ENCODE measurements at places on chromosomes 5 and 9.

- DNase-seq, result no peak
Measured at GRCh38 chr5:1048861-1049838, 40.5 kb downstream of the NKD2 start.

DNA sequence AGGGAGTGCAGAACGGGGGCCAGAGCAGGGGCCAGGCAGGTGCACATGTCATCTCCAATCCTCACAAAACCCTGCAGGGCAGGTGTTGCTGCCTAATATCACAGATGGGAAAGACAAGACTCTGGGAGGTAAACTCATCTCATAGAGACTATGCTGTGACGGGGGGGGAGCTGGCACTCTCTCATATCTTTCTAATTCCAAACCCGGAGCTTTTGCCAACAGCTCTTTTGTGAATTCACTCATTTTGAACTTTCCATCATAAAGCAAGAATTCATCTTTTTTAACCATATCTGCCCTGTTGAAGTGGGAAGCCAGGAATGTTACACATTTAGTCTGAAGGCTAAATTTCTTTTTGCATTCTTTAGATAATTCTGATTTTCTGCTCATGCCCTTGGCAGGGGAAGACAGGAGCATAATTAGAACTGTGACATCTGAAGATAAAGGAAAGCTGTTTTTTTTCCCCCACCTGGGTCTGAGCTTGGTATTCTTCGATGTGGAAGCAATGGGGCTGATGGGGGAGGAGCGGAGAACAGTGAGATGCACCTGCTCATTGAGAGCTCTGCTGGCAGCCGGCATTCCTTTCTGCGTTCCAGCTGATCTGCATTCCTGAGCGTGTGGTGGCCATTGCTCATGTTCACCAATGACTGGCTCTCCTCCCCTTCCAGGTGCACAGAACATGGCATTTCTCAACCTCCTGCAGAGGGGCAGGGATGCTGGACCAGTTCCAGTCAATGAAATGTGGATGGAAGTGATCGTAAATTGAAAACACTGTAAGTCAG is 159.2 kb downstream of the NSG2 start:
- no peak for DNase-seq

DNA sequence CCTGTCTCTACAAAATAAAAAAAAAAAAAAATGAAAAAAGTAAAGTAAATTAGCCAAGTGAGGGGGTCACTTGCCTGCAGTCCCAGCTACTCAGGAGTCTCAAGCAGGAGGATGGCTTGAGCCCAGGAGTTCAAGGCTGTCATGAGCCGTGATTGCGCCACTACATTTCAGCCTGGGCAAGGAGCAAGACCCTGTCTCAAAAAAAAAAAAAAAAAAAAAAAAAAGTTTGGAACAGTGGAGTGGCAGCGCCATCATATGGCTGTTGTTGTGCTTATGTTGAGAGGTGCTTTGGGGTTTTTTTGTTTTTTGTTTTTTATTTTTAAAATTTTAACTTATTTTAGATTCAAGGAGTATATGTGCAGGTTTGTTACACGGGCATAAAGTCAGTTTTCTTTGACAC is 3.6 kb downstream of the BRIX1 start:
- DNase-seq, result no peak

- no peak for DNase-seq
Measured at GRCh38 chr9:106502930-106503329, 360.0 kb upstream of the ZNF462 start.

DNA sequence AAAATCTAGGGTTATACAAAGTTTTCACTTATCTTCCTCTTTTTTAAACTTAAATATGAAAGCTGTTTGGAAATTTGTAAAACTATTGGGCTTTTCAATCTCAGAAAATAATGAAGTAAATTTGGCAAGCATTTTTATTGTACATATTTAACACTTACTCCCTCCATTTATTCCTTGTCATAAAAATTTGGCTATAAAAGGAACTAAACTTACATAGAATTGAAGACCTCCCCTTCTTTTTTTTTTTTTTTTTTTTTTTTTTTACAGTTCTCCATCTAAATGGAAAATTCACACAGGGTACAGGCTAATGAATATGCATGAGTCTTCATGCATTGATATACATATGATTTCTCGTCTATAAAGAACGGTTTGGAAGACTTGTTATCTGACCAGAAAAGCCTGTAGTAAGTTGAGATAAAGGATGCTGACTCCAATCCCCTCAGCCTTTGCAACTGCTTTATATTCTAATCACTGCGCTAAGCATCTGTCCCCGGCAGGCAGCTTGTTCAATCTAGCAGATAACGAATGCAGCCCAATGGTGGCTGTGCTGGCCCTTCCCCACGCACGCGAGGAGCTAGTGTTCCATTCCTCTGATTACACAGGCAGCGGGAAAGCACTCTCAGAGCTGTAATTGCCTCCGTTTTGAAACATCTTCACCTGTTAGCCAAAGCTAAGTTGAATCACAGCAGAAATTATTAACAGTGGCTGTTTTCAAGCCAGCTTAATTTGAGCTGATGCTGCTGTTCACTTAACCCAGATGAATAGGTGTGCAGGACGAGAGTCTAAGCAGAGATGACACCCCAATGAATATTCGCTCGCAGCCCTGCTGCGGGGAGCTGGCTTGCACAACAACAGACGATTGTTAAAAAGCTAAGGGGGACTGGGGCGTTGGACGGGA is 453.8 kb upstream of the ZNF608 start:
- peak; percentile 39 for DNase-seq

DNA sequence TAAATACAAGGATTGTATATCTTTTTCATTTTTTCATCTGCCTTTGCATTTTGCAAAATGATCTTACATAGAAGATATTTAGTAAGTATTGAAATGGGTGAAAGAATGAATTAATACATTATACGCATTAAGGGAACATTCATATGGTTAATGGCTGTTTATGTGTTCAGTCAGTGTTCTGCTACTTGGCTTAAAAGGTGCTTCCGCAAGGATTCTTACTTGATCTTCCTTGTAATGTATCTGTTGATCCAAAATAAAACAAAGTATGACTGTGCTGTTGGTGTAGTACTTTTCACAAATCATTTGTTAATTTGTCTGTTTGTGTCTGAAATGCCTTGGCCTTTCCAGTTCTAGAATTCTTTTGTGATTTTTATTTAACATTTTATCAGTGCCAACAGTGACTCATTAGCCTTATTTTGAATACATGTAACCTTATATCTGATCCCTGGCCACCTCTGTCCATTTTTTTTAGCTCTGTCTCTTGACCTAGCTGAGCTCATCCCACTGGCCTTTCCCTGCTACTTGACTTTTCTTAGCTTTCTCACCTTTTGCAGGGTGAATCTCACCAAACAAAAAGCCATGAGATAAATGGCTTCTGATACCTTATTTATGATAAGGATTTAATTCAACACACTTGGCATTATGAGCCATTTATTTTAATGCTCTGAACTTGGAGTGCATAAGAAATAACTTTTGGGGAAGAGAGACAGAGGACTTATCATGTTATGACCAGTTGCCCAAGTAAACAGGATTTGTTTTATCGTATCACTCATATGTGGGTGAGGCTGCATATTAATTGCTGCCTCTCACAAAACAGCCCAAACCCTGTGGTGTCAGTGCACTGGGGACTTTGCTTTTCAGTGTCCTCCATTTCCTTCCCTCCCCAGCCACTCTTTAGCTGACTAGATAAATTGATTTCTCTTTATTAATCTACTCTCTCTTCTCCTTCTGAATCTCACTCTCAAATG is 340.3 kb downstream of the KDM4C start:
- no peak for DNase-seq

DNA sequence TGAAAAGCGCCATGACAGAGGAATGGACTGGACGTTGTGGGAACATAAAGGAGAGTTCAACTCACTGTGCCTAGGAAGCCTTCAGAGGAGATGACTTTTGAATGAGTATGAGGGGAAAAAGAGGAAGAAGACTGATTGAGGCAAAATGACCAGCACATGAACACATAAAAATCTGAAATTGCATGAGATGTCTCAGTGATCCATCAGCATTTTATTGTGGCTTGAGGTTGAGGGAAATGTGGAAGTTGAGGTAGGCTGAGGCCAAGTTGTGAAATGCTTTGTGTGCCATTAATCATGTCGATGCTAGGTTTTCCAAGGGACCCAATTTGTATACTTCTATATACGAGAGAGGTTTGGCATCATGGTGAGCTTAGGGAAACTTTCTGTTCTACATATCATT is 140.9 kb upstream of the TLX3 start:
- no peak for DNase-seq

DNA sequence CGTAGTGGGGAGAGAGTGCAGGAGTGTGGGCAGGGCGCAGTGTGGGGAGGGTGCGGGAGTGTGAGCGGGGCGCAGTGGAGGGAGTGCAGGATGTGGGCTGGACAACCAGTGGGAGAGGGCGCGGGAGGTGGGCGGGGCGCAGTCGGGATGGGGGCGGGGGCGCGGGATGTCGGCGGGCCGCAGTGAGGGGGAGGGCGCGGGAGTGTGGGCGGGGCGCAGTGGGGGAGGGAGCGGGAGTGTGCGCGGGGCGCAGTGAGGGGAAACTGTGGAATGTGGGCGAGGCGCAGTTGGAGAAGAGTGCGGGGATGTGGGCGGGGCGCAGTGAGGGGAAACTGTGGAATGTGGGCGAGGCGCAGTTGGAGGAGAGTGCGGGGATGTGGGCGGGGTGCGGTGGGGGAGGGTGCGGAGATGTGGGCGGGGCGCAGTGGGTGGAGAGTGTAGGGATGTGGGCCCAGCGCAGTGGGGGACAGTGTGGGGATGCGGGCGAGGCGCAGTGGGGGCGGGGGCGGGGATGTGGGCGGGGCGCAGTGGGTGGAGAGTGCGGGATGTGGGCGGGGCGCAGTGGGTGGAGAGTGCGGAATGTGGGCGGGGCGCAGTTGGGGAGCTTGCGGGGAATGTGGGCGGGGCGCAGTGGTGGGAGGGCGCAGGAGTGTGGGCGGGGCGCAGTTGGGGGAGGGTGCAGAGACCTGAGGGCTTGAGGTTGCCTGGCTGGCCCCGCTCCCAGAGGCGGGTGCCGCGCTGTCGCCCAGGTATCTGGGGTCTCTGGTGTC is at the start of gene NXNL2:
NXNL2 (plus strand) TSS at position 723 of the 770 bp plus-strand sequence. CDS start 257 bp downstream, outside the sequence.
- no peak for DNase-seq

- no peak for DNase-seq
Measured at GRCh38 chr9:110990481-110990880, 47.8 kb downstream of the LPAR1 start.

- DNase-seq, result no peak
Measured at GRCh38 chr9:123365881-123366528, 10.0 kb downstream of the CRB2 start.

- no peak for DNase-seq
Measured at GRCh38 chr5:155017610-155018009, 4.1 kb downstream of the KIF4B start.

DNA sequence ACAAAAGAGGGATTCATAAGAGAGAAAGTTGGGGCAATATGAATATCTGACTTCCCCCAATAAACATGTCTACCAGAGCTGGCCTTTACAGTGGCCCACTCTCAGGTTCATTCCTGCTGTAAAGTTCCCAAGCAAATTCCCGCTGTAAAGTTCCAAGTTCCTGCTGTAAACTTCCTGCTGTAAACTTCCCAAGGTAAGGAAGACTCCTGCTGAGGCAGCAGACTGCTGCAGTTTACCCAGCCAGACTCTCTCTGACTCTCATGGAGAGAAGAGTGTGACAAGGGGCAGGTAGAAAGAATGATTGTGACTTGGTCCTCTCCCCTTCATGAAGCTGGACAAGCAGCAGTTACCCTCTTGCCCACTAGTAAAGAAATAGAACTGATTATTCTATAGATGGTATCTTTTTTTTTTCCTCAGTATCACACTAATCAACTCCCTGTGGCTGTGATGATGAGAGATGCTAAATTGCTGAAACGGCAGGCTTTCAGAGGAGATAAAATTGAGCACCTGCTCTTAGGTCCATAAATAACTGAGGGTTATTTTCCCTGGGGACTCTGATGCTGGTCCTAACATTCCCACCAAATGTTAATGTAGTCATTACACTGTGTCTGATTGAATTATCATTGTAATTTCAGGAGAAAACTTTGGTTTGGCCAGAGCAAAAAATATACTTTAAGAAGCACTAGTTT is 220.4 kb downstream of the PARP8 start:
- DNase-seq, result peak; percentile 15

DNA sequence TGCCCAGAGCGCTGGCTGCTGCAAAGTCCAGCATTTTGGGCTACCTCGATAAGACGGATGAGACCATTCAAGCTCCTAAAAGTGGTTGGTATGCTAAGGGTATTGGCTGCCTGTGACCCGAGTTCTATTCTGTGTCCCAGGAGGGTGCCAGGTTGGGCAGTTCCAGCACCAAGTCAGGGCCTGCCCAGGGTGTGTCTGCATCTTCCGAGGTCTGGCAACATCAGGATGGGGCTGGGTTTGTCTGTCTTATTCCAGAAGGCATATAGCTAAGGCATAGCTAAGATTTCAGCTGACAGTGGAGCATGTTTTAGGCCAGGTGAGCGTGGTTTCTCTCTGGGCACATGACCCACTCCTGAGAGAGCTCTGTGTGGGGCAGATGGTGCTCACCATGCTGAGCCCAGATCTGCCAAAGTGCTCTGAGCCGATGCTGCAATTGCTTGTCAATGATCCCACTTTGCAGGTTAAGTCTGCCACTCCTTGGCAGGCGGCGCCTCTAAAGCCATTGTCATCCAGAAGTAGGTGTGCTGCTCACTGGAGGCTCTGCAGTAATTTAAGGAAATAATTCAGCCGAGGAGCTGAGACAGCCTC is 7.8 kb downstream of the SLC9A3 start:
- no peak for DNase-seq

- no peak for DNase-seq
Measured at GRCh38 chr9:96174371-96174770, 127.6 kb downstream of the HSD17B3 start.

- peak; percentile 98 for DNase-seq
Measured at GRCh38 chr5:78294248-78295034, at the start of gene AP3B1. Gene AP3B1, minus strand, starts transcription at chr5:78294698. Its CDS starts 119 bp downstream, at chr5:78294579.

DNA sequence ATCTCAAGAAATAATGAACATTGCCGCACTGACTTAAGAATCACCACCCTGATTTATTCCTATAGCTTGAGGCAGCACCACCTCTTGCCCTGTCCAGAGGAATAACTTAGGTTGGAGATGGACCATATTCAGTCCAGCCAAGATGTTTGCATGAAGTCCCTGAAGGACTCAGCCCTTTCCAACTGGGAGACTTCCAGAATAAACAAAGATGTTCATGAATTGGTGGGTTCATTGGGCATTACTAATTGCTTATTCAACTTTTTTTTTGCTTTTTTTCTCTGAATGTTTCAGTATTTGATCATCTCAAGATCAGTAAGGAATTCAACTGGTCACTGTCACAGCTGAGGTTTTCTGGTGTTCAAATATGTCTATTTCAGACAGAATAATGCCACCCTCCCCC is 470.6 kb downstream of the CCDC171 start:
- DNase-seq, result no peak

- no peak for DNase-seq
Measured at GRCh38 chr5:116681334-116682013, 106.9 kb upstream of the SEMA6A start.

GRCh38 chr9:20618361-20618802 is 3.9 kb downstream of the MLLT3 start:
- DNase-seq, result no peak

DNA sequence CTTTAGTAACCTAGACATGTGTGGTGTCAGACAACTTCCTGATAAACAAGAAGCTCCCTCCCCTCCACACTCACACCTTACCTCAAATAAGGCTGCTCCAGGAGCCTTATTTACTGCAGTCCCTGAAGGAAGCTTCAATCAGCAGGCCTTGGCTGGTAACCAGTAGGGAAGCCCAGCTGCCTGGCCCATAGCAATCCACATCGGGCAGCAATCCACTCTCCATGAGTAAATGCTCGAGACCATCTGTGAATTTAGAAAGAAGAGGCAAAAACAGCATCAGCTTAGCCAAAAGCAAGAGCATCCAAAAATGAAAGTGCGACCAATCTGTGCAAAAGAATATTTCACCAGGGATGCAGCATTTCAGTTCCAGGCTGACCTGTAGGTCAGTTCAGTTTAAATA is 213.3 kb upstream of the TUSC1 start:
- no peak for DNase-seq

- DNase-seq, result no peak
Measured at GRCh38 chr5:159638954-159639559, 277.2 kb upstream of the ADRA1B start.

Measured in NCI-H524 (cell line).